WERI-Rb-1 (cell line): ENCODE measurements at places on chromosomes 1 and 21.

- DNase-seq, result no peak
Measured at GRCh38 chr1:48005253-48006117, 8.3 kb upstream of the TRABD2B start.

DNA sequence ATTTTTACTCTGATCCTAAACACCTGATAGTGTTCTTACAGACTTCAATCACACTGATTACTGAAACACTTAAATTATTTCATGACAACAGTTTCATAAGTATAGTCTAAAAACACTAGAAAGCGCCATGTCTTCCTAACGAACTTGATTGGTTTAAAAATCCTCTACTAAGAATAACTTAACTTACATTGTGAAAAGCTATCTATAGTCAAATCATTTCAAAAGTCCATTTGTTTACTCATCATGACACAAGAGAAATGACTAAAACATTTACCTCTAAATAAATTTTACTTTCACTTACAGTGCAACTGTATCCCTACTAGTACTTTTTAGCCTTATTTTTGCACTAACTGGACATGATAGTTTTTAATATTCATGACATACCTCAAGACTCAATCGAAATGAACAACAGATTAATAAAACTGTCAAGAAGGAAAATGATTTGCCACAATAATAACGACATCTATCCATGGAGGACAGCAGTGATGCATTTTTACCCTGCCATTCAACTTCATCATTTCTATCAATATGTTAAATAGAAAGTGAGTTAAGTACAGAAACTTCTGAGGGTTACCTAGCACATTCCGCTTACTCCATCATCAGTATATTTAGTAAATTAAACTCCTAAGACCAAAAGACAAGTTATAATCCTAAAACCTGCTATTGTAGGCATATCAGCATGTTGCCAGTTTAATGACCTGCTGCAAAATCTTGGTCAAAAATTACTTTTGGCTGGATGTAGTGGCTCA is 38.4 kb downstream of the AHCTF1 start:
- DNase-seq, result no peak

DNA sequence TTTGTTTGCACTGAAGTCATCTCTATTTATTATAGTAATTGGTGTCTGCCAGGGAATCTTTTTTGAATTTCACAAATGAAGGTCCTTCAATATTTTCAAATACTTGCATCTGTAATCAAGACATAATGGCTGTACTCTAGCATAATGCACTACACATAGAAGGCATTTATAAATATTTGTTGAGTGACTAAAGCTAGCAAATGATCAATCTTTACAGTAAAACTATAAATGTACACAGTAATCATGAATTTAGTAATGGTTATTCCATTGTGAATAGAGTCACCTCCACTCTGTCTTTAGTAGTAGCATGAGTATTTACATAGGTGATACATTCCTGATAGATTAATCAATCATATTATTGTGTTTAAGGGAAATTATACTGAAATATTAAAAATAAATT is 119.6 kb downstream of the USH2A start:
- no peak for DNase-seq

DNA sequence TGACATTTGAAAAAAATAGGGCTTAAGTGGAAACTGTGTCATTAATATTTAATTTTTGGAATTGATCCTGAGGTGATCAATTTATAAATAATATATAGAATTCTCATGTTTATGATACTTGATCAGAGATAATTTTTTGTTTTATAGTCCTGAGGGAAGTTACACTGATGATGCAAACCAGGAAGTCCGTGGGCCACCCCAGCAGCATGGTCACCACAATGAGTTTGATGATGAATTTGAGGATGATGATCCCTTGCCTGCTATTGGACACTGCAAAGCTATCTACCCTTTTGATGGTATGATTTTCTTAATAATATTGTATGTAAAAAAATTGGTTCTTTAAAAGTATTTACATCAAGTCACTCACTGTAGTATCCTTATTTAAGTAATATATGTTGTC is 101.2 kb downstream of the FNBP1L start:
- no peak for DNase-seq
